ENCODE measurements at places on chromosomes 2 and 18. TPM values are rescaled to one million over a fixed set of nuclear protein-coding genes. Genes with fewer than 3 reads are reported as not detected.

GRCh38 chr2:170113168-170113894 lies 64.6 kb upstream of the MYO3B start:
- DNase-seq, result no peak

Gene CHST9
- total RNA-seq, result 0.23 TPM

- DNase-seq, result peak; percentile 23
Measured at GRCh38 chr2:215949991-215950404, 63.4 kb downstream of the MREG start.

- DNase-seq, result no peak
Measured at GRCh38 chr2:73110168-73111072, 2.3 kb downstream of the RAB11FIP5 start.

Gene SGPP2
- total RNA-seq, result not detected

GRCh38 chr2:29123617-29124349 lies 8.6 kb downstream of the CLIP4 start:
- no peak for DNase-seq

All from H4 (cell line).